ENCODE measurements at places on chromosomes 2 and 18. TPM values are rescaled to one million over a fixed set of nuclear protein-coding genes. Genes with fewer than 3 reads are reported as not detected.

Gene PAIP2B
- 12.9 TPM for polyA plus RNA-seq

Gene CAD
- polyA plus RNA-seq = 17.5 TPM

Gene CPLX4
- polyA plus RNA-seq = not detected

Gene IL1B
- polyA plus RNA-seq = 0.80 TPM

Gene SERPINB12
- polyA plus RNA-seq = not detected

Gene PLA2R1
- 0.80 TPM for polyA plus RNA-seq

Gene MYL12A
- 157 TPM for polyA plus RNA-seq

Gene BOLL
- not detected for polyA plus RNA-seq

Gene CYRIA
- polyA plus RNA-seq = 1.3 TPM

Gene RNF125
- 0.92 TPM for polyA plus RNA-seq

All from pancreas (tissue), 10 donors.